Activated CD8-positive, alpha-beta T cell treated with anti-CD3 and anti-CD28 coated beads, Interleukin-2, amount 10 ng/mL, durations not matched to agents 7 days and 5 days (primary cell): ENCODE measurements at places on chromosomes 2 and 18. TPM values are rescaled to one million over a fixed set of nuclear protein-coding genes. Genes with fewer than 3 reads are reported as not detected.

The CDKL4 gene
- total RNA-seq = 1.1 TPM

DNA sequence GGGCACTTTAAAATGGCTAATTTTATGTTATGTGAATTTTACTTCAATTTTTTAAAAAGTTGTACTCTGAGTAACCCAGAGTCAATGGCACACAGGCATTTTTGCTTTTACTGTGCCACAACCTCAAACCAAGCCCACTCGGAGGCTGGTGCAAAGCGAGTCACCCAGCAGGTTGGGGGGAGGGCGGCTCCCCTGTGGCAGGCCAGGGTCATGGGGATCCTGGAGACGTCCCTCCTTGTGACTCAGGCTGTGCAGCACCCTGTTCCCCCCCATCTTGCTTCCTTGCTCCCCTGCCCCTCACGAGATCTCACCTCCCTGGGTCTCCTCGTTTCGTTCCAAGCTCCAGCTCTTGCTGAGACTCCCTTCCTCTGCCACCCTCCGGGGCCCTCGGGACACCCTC is 58.6 kb downstream of the POMC start:
- no peaks in the 10 kb centered on the region for H3K4me1 ChIP-seq
- H3K27ac ChIP-seq = no peak overlapping the region
- no peak for DNase-seq
- no peak overlapping the region for H3K4me3 ChIP-seq
- H3K36me3 ChIP-seq = no peaks in the 10 kb centered on the region
- peaks cover 5% of the 10 kb centered on the region for H3K27me3 ChIP-seq

The SLC8A1 gene
- total RNA-seq = 0.45 TPM

DNA sequence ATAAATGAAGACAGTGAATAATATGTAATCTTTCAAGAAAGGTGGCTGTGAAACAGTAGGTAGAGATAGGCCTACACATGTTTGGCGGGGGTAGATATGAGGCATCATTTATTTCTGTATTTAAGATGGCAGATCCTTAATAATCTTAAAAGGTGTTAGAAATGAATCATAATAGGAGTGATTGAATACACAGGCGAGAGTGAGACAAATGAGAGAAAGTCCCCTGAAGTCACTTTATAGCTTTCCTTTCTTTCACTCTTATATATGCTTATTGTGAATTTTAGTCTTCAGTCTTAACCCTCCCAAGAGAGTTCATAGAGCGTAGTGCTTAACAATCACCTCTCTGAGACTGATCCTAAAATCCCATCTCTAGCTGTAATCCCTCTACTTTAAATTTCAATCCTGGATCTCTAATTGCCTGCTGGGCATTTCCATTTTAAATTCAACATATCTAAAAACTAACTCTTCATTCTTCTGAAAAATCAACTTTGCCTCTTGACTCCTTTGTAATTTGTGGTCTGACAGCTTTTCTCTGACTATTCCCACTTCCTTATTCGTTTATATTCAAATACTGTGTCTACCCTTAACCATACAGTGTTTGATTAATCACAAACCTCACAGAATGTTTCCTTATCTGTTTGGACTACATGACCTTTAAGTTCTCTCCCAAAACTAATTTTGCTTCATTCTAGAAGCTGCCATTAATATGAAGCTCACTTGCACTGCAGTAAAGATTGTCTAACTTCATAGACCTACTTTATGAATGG is 463.7 kb upstream of the FSIP2 start:
- H3K4me3 ChIP-seq = no peak overlapping the region
- no peaks in the 10 kb centered on the region for H3K4me1 ChIP-seq
- no peaks in the 10 kb centered on the region for H3K36me3 ChIP-seq
- H3K27ac ChIP-seq = no peak overlapping the region

- no peak for DNase-seq
- no peak overlapping the region for H3K4me3 ChIP-seq
- no peaks in the 10 kb centered on the region for H3K27me3 ChIP-seq
- H3K4me1 ChIP-seq = peaks cover 2% of the 10 kb centered on the region
These were observed 266.1 kb downstream of the SOCS6 start for GRCh38 chr18:70554854-70555445.

DNA sequence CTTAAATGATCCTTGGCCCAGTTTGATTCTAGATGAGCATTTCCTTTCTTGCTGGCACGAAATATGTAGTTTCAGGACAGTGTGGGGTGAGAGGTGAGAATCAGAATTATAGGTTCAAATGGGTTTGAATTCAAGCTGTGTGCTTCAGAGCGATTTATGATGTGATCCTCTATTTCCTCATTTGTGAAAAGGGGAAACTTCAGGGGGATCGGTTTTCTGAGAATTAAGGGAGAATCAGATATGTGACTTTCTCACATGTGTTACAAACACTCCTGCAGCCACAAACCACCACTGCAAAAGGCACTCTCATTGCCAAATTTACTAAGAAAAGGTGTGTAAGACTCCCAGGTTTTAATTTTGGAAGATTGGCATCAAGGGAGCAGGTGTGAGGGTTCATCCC is 24.4 kb downstream of the HK2 start:
- no peak overlapping the region for H3K27ac ChIP-seq
- no peaks in the 10 kb centered on the region for H3K27me3 ChIP-seq
- no peak for DNase-seq
- peaks cover 16% of the 10 kb centered on the region for H3K4me1 ChIP-seq
- H3K4me3 ChIP-seq = no peak overlapping the region

DNA sequence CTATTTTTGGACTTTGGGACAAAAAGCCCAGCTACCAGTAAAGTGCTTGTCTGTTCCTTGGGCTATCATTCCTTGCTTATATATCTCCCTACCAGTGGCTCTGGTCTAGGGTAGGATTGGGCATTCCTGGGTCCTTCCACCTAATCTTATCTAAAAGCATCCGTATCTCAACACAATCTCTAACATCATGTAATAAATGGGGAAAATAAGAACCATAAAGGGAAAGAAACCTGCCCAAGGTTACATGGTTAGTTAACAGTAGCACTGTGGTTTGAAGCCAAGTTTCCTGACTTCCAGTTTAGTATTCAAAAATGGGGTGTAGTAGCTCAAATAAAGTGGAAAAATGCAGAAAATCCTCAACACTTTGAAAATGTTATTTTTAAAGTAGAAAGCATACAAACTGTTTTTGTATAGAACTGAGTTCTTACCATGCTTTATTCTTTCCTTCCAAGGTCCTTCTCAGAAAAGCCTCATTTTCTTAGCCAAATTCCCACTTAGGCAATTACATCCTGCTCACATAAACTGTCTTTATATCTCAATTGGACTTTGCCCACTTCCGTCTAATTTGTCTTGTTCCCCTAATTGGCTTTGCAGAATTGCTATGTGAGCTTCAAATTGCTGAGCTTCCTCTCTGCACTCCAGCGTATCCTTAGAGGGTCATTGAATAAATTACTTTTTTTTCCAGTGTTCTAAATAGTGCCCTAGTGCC is 273.1 kb upstream of the UBE2E3 start:
- H3K4me3 ChIP-seq = no peak overlapping the region
- H3K27ac ChIP-seq = no peak overlapping the region
- no peaks in the 10 kb centered on the region for H3K27me3 ChIP-seq
- no peaks in the 10 kb centered on the region for H3K4me1 ChIP-seq
- DNase-seq = no peak

The RFTN2 gene
- not detected for total RNA-seq

- no peak for DNase-seq
- H3K4me1 ChIP-seq = no peaks in the 10 kb centered on the region
- H3K4me3 ChIP-seq = no peak overlapping the region
These were observed 150.4 kb upstream of the CYRIA start for GRCh38 chr2:16816016-16816415.

The CCL20 gene
- not detected for total RNA-seq

DNA sequence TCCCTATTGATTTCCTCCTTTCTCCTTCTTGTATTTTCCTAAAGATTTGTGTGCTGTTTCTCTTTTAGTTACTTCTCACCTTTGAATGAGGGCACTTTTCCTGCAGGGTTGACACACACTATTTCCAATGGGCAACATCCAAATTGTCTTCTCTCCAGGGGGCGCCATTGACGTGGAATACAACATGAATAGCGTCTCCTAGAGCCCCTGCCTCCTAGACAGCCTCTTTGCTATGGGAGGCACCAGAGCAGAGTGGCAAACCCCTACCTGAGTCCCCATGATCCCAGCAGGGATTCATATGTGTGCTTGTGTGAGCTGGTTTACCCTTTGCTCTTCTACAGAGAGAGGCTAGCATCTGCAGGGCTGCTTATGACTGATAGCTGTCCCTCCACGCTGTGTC is 61.3 kb upstream of the ITSN2 start:
- H3K4me3 ChIP-seq = no peak overlapping the region
- H3K27ac ChIP-seq = no peak overlapping the region
- peak; percentile 64 for DNase-seq
- no peaks in the 10 kb centered on the region for H3K4me1 ChIP-seq
- no peaks in the 10 kb centered on the region for H3K36me3 ChIP-seq

The LIPG gene
- not detected for total RNA-seq

The TXNDC2 gene
- not detected for total RNA-seq

The GPBAR1 gene
- total RNA-seq = 0.97 TPM

GRCh38 chr18:74493689-74494088 is 2.5 kb upstream of the CNDP2 start:
- peak; percentile 79 for DNase-seq
- H3K4me3 ChIP-seq = no peak overlapping the region
- H3K4me1 ChIP-seq = peaks cover 28% of the 10 kb centered on the region
- H3K27ac ChIP-seq = no peak overlapping the region
- peaks cover 10% of the 10 kb centered on the region for H3K27me3 ChIP-seq

- H3K27ac ChIP-seq = no peak overlapping the region
- no peak for DNase-seq
- peaks cover under 1% of the 10 kb centered on the region for H3K4me1 ChIP-seq
- no peak overlapping the region for H3K4me3 ChIP-seq
These were observed 29.1 kb upstream of the PMAIP1 start for GRCh38 chr18:59870623-59871130.

GRCh38 chr2:191679818-191680600 is 2.1 kb downstream of the NABP1 start:
- H3K4me1 ChIP-seq = peaks cover 50% of the 10 kb centered on the region
- H3K4me3 ChIP-seq = peak overlapping the region; percentile 97
- peaks cover 51% of the 10 kb centered on the region for H3K36me3 ChIP-seq
- DNase-seq = no peak

The TMEM17 gene
- not detected for total RNA-seq

- H3K4me3 ChIP-seq = no peak overlapping the region
- H3K27ac ChIP-seq = no peak overlapping the region
- H3K27me3 ChIP-seq = no peaks in the 10 kb centered on the region
- no peak for DNase-seq
These were observed 83.4 kb upstream of the NDUFV2 start for GRCh38 chr18:9019135-9019534.

- no peak overlapping the region for H3K4me3 ChIP-seq
- no peaks in the 10 kb centered on the region for H3K36me3 ChIP-seq
- H3K4me1 ChIP-seq = no peaks in the 10 kb centered on the region
- no peak overlapping the region for H3K27ac ChIP-seq
- DNase-seq = no peak
- H3K27me3 ChIP-seq = no peaks in the 10 kb centered on the region
These were observed 193.7 kb downstream of the DNER start for GRCh38 chr2:229520691-229521096.

- peaks cover 39% of the 10 kb centered on the region for H3K4me1 ChIP-seq
- no peak for DNase-seq
- no peaks in the 10 kb centered on the region for H3K27me3 ChIP-seq
- peak overlapping the region; percentile 83 for H3K27ac ChIP-seq
These were observed 303.9 kb downstream of the ZEB2 start for GRCh38 chr2:144215701-144216675.

- no peak for DNase-seq
- no peak overlapping the region for H3K4me3 ChIP-seq
- H3K27me3 ChIP-seq = no peaks in the 10 kb centered on the region
- H3K4me1 ChIP-seq = no peaks in the 10 kb centered on the region
- no peak overlapping the region for H3K27ac ChIP-seq
These were observed 58.7 kb downstream of the PIGN start for GRCh38 chr18:62128157-62128556.

The SCN9A gene
- not detected for total RNA-seq

The DARS1 gene
- 148 TPM for total RNA-seq

DNA sequence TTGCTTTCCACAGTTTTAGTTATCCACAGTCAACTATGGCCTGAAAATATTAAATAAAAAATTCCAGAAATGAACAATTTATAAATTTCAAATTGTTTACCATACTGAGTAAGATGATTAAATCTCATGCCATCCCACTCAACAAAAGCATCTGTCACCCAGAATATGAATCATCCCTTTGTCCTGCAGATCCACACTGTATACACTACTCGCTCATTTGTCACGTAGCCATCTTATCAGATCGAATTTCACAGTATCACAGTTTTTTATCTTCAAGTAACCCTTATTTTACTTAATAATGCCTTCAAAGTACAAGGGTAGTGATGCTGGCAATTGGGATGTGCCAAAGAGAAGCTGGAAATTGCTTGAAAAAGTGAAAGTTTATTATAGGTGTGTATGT is 291.8 kb upstream of the LRATD1 start:
- DNase-seq = no peak
- no peak overlapping the region for H3K4me3 ChIP-seq
- H3K36me3 ChIP-seq = no peaks in the 10 kb centered on the region
- H3K27ac ChIP-seq = no peak overlapping the region
- H3K27me3 ChIP-seq = no peaks in the 10 kb centered on the region

- H3K4me1 ChIP-seq = no peaks in the 10 kb centered on the region
- no peak overlapping the region for H3K27ac ChIP-seq
- H3K27me3 ChIP-seq = peaks cover 7% of the 10 kb centered on the region
- no peak overlapping the region for H3K4me3 ChIP-seq
These were observed 121.8 kb upstream of the SERPINE2 start for GRCh38 chr2:224160917-224161316.

DNA sequence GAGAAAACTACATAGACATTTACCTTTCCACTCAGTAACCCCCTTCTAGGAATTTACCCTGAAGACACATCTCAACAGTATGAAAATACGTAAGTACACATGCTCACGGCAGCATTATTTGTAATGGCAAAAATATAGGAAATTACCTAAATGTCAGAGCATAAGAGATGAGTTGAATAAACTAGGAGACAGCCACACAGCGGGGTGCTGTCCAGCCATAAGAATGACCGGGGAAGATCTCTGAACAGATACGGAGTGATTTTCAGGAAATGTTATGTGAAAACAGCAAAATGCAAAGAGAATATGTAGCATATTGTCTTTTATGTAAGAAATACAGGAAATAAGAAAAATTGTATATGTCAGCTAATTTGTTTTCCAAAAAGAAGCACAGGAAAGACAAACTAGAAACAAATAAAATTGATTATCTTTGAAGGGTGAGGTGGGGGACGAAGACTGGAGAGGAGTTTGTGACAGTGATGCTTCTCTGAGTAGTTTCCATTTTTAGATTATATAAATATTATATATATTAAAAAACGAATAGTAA is 195.4 kb downstream of the HAUS1 start:
- no peak overlapping the region for H3K4me3 ChIP-seq
- peaks cover 13% of the 10 kb centered on the region for H3K27me3 ChIP-seq
- H3K36me3 ChIP-seq = no peaks in the 10 kb centered on the region
- H3K4me1 ChIP-seq = peaks cover 22% of the 10 kb centered on the region
- no peak overlapping the region for H3K27ac ChIP-seq
- DNase-seq = no peak
